Choroid plexus epithelial cell (primary cell): ENCODE measurements at places on chromosomes 3 and 15.

DNA sequence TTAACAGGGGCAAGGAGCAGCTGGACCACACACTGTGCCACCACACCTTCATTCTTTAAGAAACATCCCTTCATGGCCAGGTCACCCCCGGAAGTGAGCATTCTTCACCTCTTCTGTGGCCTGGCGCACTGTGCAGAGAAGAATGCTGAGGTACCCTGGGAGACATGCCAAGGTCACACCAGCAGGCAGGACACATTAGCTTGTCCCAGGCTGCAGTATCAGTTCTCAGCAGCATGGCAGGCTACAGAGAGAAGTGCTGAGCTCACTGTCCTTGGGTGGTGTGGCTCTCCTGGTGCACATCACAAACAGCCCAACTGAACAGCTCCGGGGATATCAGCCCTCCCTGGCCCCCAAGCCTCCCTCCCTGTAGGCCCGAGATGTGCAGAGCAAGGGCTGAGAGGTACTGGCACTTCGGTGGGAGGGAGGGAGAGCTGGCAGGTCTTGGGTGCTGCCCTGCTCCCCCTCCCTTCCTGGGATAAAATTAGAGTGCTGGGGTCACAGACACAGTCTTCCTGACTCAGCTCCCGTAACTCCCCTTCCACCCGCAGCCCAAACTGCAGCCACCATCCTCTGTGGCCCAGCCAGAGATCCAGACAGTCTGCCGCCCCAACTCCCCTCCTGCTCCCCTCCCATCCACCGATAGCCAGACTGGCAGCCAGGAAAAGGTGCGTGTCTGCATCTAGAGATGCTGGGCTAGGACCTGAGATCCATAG lies 13.4 kb downstream of the SEMA7A start:
- no peak for DNase-seq

DNA sequence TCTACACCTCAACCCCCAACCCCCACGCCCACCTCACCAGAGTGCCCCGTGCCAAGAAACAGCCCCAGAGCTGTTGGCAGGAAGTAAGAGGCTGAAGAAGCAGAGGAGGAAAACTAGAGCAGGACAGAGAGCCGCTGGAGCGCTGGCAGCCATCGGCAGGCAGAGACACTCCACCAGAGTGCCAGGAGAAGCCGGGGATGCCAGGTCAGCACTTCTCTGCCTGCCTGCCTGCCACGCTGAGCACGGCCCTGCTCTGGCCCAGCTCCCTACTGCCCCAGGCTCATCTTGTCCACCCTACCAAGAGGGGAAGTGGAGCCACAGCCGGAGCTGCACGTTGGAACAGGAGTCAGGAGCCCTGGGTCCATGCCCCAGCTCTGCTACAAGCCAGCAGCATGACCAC lies 29.7 kb downstream of the CACNA2D2 start:
- no peak for DNase-seq

DNA sequence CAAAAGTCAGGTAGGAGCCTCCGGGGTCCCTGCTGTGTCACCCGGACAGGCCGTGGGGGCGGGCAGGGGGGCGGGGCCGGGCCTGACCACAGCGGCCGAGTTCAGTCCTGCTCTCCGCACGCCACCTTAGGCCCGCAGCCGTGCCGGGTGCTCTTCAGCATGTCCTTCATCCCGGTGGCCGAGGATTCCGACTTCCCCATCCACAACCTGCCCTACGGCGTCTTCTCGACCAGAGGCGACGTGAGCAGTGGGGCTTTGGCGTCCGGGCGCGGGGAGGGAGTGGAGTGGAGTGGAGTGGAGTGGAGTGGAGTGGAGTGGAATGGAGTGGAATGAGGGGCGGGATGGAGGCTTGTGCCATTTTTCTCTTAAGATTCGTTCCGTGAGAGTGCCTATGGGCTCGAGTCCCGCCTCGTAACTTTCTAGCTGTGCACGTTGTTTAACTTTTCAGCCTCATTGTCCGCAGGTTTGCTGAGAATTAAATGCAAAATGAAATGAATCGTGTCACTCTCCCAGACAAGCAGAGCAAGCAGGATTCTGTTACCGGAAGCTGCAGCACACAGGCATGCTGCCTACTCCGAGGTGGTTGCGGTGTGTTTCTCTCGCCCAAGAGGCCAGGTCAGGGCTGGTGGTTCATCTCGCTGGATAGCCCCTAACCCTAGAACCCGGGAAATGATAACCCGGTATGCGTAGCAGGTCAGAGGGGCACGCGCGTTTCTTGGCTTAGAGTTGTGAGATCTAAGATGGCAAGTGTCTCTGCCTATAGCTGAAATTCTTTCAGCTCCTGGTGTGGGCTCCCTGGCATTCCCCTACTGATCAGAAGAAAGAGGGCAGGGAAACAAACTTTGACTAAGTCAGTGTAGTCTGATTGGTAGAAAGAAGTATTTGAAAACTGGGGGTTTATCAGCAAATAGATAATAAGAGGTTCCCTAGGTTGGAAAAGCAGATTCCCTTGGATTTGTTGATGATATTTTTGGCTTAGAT lies at the start of gene FAH:
FAH (plus strand) TSS at position 104 of the 981 bp plus-strand sequence; CDS start at position 160, 56 bp downstream.
- peak; percentile 71 for DNase-seq

GRCh38 chr3:151265866-151266265 lies 12.5 kb downstream of the P2RY14 start:
- DNase-seq = no peak

- peak; percentile 87 for DNase-seq
These were observed 146.6 kb upstream of the TPM1 start for GRCh38 chr15:62895905-62896316.

DNA sequence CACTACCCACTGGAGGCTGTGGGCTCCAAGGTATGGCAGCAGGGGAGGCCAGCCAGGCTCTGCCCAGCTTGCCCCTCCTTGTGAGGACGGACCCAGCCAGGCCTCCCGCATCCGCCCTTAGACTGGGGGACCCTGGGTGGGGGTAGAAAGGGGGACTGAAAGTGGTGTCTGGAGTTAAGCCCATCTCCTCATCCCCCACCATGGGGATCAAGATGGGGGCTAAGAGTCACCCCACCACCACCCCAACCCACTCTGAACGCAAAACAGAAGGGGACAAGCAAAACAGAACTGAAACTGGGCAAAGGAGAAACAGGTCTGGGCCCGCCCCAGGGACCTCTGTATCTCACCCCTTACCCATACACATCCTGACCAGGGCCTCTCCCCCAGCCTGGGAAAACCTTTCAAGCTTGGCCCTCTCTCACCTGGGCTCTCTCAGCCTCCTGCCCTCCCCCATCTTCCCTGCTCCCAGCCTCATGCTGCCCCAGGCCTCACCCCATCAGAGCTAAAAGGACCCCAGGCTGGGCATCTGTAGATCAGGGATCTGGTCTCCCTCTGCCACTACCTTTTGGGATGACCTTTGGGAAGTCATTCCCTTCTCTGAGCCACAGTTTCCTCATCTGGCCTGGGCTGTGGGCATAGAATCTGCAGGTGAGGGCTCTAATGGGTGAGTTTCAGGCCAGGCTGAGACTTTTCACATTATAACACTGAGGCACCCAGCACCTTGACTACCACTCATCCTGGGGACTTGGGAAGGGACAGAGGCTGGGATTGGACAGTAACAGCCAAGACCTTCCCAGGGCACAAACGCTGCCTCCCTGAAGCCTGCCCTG lies 30.0 kb upstream of the CYP11A1 start:
- DNase-seq = no peak
